ENCODE measurements at places on chromosomes 3 and 15.

GRCh38 chr3:127655641-127656040, 17.1 kb upstream of the ABTB1 start:
- DNase-seq: no peak

- DNase-seq: no peak
These were observed 23.4 kb downstream of the PXK start for GRCh38 chr3:58356054-58356453.

DNA sequence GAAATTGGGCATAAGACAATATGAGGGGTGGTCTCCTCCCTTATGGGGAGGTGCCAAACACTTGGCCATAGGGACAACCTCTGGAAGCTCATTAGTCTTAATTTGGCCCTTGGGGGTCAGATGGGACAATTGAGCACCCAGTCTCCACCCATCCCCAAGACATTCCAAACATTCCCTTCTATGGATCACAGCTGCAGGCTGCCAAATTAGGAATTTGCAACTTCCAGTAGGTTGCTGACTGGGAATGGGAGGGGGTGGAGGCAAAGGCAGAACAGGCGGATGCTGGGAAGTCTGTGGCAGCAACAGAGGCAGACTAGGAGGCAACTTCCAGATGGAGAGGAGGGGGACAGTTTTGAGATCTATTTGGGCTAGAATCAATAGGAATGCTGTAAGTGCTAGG, 1.4 kb upstream of the PDHB start:
- DNase-seq: no peak

DNA sequence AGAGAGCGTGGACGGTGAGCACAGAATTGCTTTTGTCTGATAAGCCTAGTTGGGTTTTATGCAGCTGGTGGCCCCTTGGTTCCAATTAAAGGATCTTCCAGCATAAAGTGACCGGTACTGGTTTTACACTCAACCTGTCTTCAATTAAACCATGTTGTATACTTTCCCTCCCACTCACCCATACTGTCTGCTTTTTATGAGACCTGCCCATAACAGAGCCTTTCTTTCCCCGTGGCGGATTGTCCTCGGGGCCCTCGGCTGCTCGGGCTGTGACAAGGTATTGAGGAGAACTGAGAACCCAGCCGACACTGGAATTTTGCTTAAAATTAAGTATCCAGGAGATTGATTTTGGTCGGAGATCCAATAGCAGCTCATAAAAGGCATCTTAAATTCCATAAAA, 98.4 kb downstream of the TMEM266 start:
- no peak for DNase-seq

DNA sequence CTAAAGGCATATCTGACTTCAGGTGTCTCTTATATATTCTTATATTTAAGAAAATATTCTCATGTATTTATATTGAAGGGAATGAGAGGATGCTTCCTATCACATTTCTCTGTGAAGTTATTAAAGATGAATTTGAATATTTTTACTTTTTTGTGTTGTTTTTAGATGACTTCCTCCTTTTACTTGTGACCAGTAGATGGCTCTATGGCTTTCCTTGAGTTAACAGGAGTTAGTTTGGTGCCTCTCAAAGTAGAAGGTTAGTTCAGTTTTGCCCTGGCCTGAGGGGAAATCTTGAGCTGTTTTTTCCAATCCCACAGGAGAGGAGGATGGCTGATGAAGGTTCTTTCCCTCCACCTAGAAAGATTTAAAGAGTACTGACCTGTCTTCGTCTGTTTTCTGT, 80.7 kb downstream of the SQOR start:
- DNase-seq: no peak

- DNase-seq: no peak
These were observed 505.8 kb downstream of the SHQ1 start for GRCh38 chr3:72342450-72342849.

GRCh38 chr15:64979252-64979710, 10.4 kb downstream of the SPG21 start:
- DNase-seq: no peak

- DNase-seq: peak; percentile 16
These were observed 779 bp upstream of the CTNNB1 start for GRCh38 chr3:41198526-41198925.

GRCh38 chr15:43237842-43238470, 17.1 kb upstream of the EPB42 start:
- DNase-seq: no peak

DNA sequence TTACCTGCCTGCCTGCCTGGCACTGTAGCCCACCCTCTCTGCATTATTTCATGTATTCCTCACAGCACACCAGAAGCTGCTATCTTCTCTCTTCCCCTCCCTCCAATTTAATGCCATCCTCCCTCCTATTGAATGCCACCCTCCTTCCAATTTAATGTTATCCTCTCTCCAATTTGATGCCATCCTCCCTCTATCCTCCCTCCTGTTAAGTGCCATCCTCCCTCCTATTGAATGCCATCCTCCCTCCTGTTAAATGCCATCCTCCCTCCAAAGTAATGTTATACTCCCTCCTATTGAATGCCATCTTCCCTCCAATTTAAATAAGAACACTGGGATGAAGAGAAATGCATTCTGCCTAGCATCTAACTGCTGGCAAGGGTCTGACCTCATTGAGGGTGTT, 11.1 kb downstream of the ATP10A start:
- DNase-seq: no peak

DNA sequence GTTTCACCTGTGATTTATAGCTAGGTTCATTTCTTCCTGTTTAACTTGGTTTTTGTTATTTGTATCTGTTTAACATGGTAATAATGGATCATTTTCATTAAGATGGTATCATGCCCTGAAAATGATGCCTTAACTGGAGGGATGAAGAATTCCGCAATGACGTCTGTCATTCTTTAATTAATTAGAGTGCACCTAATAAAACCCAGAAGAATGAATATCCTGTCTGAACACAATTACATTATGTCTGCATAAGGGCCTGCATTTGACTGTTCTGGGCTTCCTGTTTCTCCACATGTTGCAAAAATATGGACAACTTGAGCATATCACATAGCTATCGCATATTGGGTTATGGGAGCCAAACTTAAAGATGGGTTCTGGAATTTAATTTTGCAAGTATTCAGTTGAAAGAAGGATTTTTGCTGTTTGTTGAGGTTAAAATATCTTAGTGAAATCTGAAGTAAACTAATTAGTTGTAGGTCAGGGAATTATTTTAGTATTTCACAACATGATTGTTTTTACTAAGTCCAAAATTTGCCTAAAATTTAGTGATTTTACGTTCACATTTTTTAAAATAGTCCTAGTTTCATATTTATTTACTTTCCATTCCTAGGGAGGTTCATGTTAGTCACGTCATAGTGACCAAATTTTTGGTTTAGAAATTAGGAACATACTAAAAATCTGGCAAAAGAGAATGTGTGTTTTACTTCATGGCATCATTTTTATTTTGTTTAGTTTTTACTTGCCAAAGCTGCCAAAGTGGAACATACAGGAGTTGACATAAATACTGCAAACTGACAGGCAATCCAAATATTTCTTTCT, 321.0 kb upstream of the TGFBR2 start:
- no peak for DNase-seq

GRCh38 chr15:96544162-96544756, 213.8 kb downstream of the NR2F2 start:
- DNase-seq: no peak

GRCh38 chr15:101397521-101398003, 91.9 kb downstream of the PCSK6 start:
- DNase-seq: no peak

DNA sequence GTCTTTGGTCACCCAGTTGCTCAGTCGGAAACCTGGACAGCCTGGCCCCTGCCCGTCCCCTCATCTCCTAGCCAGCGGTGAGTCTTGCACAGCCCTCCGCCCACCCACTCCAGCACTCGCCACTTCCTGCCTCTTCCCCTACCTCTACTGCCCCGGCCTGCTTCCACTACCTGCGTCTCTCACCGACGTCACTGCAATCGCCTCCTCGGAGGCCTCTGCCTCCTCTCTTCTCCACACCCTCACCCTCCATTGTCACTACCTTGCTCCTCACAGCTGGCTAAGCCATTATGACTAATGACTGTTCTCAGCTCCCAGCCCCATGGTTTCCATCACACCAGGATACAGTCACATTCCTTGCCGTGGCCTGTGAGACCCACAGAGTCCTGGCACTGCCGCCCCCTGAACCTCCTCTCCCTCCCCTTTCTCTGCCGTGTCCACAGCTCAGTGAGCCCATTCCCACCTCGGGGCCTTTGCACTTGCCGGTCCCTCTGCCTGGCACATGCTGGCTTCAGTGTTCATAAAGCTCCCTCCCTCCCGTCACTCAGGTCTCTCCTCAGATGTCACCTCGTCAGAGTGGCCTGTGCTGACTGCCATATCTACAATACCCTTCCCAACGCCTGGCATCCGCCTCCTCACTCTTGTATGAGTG, 104.8 kb downstream of the FBLN2 start:
- peak; percentile 23 for DNase-seq

- DNase-seq: no peak
These were observed 668.8 kb upstream of the ADAMTS9 start for GRCh38 chr3:65356331-65357248.

- DNase-seq: peak; percentile 49
These were observed at the start of gene LRRFIP2 for GRCh38 chr3:37174532-37175126. Gene LRRFIP2 (minus strand): TSS chr3:37174582. CDS start chr3:37148983, 25,599 bp downstream.

GRCh38 chr3:61638741-61639140, 77.4 kb downstream of the PTPRG start:
- DNase-seq: no peak

DNA sequence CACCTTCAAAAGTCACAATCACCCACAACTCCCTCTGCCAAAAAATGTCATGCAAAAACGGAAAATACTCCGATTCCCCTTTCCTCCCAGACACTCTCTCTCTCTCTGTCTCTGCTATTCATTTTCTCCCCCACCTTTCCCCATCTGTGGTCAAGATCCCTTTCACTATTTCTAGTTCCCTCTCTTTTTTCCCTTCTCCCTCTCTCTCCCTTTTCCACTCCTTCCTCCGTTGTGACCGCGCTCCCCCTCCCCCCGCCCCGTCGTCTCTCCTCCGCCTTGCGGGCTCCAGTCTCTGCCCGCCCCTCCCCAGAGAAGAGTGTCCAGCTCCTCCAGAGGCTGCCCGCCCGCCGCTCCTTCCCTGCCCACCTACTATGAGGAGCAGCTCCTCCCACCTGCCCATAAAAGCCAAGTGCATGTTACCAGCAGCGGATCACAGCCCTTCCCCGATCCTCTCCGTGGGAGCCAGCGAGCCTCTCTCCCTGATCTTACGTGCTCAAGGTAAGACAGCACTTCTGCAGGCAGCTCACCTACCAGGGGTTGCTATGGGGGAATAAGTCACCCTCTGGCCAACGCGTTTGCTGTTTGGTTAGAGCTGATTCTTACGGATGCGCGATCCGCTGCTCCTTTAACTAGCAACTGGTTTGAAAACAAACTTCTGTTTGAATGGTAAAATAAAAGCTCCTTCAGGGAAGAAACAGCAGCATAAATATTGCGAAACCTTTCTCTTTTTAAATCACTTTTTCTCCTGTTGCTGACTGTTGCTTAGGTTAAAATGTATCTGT, at the start of gene COL8A1:
TSS of gene COL8A1 (plus strand) at position 428 of the 782 bp plus-strand sequence. CDS start 152,089 bp downstream, outside the sequence.
- no peak for DNase-seq

GRCh38 chr15:57259568-57260040, 116.7 kb upstream of the CGNL1 start:
- DNase-seq: no peak

- DNase-seq: no peak
These were observed 94.1 kb downstream of the PLSCR2 start for GRCh38 chr3:146375219-146375618.

- no peak for DNase-seq
These were observed 1075.1 kb downstream of the AGBL1 start for GRCh38 chr15:87154761-87155160.

DNA sequence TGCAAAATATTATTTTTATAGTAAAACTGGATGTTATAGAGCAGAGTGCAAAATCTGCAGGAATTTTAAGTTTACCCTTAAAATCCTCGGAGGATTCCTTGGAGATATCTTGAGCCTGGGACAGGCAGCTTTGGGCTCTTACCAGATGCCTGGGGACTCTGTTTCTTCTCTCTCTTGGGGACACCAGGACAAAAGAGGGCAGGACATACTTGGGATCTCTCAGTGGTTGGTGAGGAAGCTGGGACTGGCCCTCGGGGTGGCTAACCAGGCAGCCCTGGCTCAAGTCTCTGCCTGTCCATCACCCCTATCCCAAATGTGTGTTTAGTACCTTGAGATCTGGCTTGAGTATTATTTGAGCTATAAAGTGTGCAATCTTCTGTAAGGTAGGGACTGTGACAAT, 38.6 kb downstream of the TKT start:
- no peak for DNase-seq

GRCh38 chr3:76310089-76310488, 524.7 kb upstream of the ZNF717 start:
- DNase-seq: no peak

DNA sequence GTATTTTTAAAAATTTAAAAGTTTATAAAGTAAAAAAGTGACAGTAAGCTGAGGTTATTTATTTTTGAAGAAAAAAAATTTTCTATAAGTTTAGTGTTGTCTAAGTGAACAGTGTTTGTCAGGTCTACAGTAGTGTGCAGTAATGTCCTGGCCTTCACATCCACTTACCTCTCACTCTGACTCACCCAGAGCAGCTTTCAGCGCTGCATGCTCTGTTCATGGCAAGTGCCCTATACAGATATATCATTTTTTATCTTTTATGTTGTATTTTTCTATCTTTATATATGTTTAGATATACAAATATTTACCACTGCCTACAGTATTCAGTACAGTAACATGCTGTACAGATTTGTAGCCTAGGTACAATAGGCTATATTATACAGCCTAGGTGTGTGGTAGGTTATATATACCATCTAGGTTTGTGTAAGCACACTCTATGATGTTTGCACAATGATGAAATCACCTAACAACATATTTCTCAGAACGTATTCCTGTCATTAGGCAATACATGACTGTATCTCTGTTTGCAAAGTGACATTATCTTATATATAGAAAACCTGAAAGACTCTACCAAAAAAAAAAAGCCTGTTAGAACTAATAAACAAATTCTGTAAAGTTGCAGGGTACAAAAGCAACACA, 75.9 kb upstream of the TMC3 start:
- DNase-seq: no peak

DNA sequence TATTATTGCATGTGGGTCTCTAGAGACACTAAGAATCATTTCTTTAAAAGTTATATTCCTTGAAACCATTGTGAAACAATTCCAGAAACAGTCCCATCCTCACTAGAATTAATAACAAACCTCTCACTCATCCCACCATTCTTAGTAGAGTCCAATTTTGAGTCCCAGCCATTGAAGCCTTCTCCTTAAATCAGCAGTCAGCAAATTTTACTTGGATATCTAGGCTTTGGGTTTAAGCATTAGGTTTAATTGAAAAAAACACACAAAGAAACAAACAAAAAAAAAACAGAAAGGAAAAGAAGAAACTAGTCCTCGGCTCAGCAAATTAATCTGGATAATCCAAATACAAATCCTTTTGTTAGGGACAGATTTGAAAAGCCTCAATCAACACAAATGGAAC, 109.3 kb downstream of the LRRC3B start:
- no peak for DNase-seq
